ENCODE measurements at places on chromosomes 6 and 20.

GRCh38 chr6:79065232-79065631 lies 12.8 kb downstream of the PHIP start:
- DNase-seq = no peak

- no peak for DNase-seq
Measured at GRCh38 chr6:9646342-9647070, 768.4 kb downstream of the TFAP2A start.

DNA sequence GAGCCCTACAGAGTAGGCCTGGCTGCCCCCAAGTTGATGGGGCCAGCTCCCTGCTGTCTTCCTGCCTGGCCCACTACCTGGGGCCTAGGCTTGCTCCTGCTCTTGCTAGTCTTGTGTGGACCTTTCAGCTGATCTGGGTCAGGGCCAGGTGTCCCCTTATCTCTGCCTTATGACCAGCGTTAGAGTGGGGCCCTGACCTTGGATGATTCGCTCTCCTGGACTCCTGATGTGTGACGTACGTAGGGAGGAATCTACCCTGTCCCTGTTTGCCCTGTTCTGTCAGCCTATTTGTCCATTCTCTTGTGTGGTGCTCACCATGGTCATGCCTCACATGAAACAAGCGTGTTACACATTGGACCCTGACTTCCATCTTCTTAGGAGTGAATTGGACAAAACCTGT lies 571.8 kb downstream of the QKI start:
- DNase-seq = no peak

GRCh38 chr6:45613656-45614055 lies 235.9 kb upstream of the SUPT3H start:
- DNase-seq = no peak

GRCh38 chr6:105651969-105652368 lies 249.1 kb upstream of the PREP start:
- no peak for DNase-seq

DNA sequence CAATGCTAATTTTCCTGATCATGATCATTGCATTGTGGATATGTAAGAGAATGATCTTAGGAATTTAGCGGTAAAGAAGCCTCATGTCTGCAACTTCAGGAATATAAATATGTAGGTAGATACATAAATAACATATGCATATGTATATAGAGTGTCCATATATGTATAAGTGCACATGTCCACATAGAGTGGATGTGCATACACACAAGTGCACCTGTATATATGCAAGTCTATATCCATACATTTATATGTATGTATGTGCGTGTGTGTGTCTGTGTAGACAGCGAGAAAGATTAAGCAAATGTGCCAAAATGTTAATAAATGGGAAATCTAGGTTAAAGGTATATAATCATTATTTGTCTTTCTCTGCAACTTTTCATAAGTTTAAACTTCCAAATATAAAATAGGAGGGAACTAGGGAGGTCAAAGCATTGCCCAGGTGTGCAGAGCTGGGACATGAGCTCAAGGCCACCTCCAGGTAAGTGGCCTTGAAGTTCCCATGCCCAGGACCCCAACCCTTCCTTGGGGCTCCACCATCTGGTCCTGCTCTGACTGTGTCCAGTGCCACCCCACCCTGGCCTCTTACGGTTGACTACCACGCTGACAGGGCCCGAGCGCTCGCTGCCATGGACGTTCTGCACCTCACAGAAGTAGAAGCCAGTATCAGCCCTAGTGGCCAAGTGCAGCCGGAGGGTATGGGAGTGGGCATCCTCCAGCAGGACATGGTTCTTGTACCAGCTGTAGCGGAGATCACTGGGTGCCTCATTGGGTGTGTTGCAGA lies 9.6 kb downstream of the SIGLEC1 start:
- no peak for DNase-seq

GRCh38 chr6:12844284-12845223 lies 128.0 kb downstream of the PHACTR1 start:
- peak; percentile 19 for DNase-seq

- DNase-seq = peak; percentile 94
Measured at GRCh38 chr6:28988536-28989311, 16.4 kb downstream of the ZNF311 start.

GRCh38 chr20:50759678-50760077 lies 28.3 kb downstream of the PARD6B start:
- DNase-seq = no peak

GRCh38 chr6:159609652-159610178 lies 83.3 kb downstream of the SOD2 start:
- DNase-seq = no peak

DNA sequence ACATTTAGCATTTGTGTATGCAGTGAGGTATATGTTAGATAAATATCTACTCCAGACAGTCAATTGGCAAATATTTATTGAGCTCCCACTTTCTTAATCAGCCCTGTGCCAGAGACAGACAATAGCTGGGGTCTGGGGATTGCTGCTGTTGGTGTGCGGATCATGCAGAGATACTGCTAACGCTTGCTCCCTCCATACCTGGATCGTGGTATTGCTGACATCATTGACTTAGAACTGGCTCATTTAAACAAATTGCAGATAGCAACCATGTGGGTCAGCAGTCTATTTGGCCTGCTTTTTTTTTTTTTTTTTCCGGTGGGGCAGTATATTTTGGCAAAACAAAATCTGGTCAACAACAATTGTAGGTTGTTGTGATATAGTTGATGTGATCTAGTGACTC lies 9.5 kb downstream of the ARID1B start:
- DNase-seq = no peak

DNA sequence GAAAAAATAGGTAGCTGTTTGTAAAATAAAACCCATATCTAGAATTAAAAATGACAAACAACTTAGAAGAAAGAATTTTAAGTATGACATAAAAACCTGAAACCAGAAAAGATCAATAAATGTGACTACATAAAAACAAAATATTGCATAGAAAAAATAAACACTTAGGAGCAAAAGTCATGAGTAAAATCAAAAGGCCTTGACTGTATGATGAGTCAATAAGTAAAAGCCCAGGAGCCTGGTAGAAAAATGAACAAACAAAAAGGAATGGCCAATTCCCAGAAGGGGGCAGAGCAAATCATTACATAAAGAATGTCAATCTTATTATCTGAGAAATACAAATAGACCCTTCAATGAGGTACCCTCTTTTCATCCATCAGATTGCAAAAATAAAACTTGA lies 20.7 kb upstream of the ENPP1 start:
- DNase-seq = no peak

- DNase-seq = no peak
Measured at GRCh38 chr6:135464634-135465033, 32.9 kb downstream of the AHI1 start.

- peak; percentile 24 for DNase-seq
Measured at GRCh38 chr20:44526129-44526528, 4.3 kb upstream of the SERINC3 start.

DNA sequence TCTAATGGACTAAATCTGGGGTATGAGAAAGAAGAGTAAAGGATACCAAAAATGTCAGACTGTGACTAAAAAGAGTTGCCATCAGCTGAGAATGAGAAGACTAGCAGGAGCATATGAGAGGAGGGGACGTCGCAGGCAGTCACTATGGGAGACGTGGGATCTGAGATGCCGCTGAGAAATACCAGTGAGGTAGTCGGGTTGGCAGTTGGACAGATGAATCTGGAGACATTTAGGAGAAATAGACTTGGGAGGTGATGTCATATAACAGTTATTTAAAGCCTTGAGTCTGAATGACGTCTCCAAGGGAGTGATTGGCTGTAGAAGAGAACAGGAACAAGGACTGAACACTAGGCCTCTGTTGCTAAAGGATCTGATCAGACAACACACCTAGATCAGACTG lies 51.5 kb upstream of the TRIM26 start:
- DNase-seq = no peak

All from erythroblast (primary cell).